Upper lobe of left lung (tissue), 6 donors: ENCODE measurements at places on chromosomes 12 and 14. TPM values are rescaled to one million over a fixed set of nuclear protein-coding genes. Genes with fewer than 3 reads are reported as not detected.

GRCh38 chr12:81585787-81586186 lies 173.4 kb downstream of the PPFIA2 start:
- no peaks in the 10 kb centered on the region for H3K27me3 ChIP-seq
- no peak overlapping the region for H3K4me3 ChIP-seq
- DNase-seq: no peak
- H3K27ac ChIP-seq: no peak overlapping the region
- no peaks in the 10 kb centered on the region for H3K36me3 ChIP-seq

GRCh38 chr14:106585692-106586091 lies 1059.3 kb downstream of the TMEM121 start:
- H3K4me3 ChIP-seq: no peak overlapping the region
- no peaks in the 10 kb centered on the region for H3K36me3 ChIP-seq
- no peaks in the 10 kb centered on the region for H3K4me1 ChIP-seq
- no peak for DNase-seq
- no peak overlapping the region for H3K27ac ChIP-seq

DNA sequence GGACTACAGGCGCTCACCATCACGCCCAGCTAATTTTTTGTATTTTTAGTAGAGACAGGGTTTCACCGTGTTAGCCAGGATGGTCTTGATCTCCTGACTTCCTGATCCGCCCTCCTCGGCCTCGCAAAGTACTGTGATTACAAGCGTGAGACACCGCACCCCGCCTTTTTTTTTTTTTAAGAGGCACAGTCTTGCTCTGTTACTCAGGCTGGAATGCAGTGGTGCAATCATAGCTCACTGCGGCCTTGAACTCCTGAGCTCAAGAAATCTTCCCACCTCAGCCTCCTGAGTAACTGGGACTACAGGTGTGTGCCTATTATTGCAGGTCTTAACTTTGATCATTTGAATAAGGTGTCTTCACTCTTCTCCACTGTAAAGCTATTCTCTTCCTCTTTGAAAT lies 5.3 kb upstream of the GLTP start:
- H3K4me1 ChIP-seq: peaks cover 15% of the 10 kb centered on the region
- H3K4me3 ChIP-seq: no peak overlapping the region
- H3K27me3 ChIP-seq: no peaks in the 10 kb centered on the region
- H3K27ac ChIP-seq: no peak overlapping the region
- DNase-seq: no peak

DNA sequence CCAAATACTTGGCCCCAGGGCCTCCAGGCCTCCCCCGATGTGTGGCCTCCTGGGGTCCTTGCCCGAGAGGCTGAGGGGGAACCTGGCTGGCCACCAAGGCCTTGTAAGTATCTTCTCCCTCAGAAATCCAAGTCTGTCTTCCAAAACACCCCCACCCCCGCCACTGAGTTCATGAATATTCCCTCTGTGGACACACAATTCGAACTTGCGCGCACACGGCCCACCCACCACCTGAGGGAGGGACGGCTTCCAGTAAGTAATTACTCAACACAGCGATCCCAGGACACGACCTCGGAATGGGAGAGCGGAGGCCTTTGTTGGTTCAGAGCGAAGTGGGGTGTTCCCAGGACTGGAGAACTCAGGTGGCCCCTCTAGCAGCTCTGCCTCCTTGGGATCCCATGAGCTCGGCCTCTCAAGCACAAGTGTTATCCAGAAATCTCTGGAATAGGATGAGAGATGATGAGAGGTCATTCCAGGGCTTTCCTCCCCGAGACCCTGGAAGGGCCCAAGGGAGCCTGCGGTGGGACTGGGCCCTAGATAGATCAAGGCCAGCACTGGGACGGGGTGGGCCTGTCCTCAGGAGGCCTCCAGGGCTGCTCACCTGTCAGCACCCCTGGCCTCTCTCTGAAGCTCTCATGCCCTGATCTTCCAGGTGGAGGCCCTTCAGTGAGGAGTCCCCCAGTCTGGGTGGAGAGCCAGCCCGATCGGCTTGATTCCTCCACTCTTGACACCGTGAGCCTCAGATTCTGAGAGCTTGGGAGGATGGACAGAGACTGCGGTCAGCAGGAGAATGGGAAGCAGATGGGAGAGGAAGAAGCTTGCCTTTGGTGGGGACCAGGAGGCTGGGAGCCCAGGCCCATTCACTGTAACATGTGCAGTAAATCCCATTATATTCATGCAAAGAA lies 219.0 kb upstream of the RTL1 start:
- H3K27ac ChIP-seq: no peak overlapping the region
- H3K4me1 ChIP-seq: no peaks in the 10 kb centered on the region
- no peak overlapping the region for H3K4me3 ChIP-seq

DNA sequence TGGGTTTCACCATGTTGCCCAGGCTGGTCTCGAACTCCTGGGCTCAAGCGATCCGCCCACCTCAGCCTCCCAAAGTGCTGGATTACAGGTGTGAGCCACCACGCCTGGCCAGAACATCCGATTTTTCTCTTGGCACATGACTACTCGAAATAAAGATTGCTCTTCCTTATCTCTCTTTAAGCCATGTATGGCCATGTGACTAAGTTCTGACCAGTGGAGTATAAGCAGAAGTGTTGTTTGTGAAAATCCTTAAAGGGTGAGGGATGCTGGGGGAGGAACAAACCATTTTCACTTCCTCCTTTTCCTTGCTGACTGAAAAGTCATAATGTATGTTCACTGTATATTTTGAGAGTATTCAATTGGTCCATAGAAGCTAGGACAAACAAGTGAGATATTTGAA lies 50.7 kb upstream of the ATF7IP start:
- no peaks in the 10 kb centered on the region for H3K4me1 ChIP-seq
- H3K27me3 ChIP-seq: no peaks in the 10 kb centered on the region
- H3K27ac ChIP-seq: no peak overlapping the region
- no peaks in the 10 kb centered on the region for H3K36me3 ChIP-seq
- DNase-seq: no peak

DNA sequence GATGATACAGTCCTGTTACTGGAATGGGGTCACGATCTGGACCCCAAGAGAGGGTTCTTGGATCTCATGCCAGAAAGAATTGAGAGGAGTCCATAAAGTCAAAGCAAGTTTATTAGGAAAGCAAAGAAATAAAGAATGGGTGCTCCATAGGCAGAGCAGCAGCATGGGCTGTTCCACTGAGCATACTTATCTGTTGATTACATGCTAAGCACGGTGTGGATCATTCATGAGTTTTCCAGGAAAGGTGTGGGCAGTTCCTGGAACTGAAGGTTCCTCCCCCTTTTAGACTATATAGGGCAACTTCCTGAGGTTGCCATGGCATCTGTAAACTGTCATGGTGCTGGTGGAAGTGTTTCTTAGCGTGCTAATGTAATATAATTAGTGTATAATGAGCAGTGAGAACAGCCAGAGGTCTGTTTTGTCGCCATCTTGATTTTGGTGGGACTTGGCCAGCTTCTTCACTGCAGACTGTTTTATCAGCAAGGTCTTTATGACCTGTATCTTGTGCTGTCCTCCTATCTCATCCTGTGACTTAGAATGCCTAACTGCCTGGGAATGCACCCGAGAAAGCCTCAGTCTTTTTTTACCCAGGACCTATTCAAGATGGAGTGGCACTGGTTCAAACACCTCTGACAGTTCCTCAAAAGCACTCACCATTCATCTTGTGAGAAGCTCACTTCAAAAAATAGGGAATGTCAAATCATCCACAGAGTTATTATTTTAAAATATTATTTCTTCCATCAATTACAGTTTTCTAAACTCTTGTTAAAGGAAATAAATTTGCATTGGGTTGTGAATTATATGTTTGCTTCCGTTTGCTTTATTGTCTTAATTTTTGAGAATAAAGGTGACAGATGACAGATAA lies 1358.8 kb upstream of the TMEM132C start:
- no peak overlapping the region for H3K4me3 ChIP-seq
- no peak for DNase-seq
- no peaks in the 10 kb centered on the region for H3K4me1 ChIP-seq

GRCh38 chr12:85834378-85834777 lies 1.8 kb downstream of the RASSF9 start:
- no peaks in the 10 kb centered on the region for H3K27me3 ChIP-seq
- H3K4me3 ChIP-seq: peak overlapping the region; percentile 39
- peak overlapping the region; percentile 79 for H3K27ac ChIP-seq
- H3K36me3 ChIP-seq: no peaks in the 10 kb centered on the region
- no peaks in the 10 kb centered on the region for H3K4me1 ChIP-seq
- DNase-seq: no peak

GRCh38 chr12:68831751-68832503 lies 23.9 kb downstream of the MDM2 start:
- no peak overlapping the region for H3K4me3 ChIP-seq
- H3K27me3 ChIP-seq: no peaks in the 10 kb centered on the region
- H3K36me3 ChIP-seq: peaks cover 93% of the 10 kb centered on the region
- no peak overlapping the region for H3K27ac ChIP-seq
- H3K4me1 ChIP-seq: peaks cover 4% of the 10 kb centered on the region
- no peak for DNase-seq

- H3K27ac ChIP-seq: no peak overlapping the region
- no peaks in the 10 kb centered on the region for H3K36me3 ChIP-seq
- no peaks in the 10 kb centered on the region for H3K4me1 ChIP-seq
- no peak for DNase-seq
- no peak overlapping the region for H3K4me3 ChIP-seq
Observed at GRCh38 chr12:126742241-126742641, 1524.7 kb upstream of the TMEM132C start.

DNA sequence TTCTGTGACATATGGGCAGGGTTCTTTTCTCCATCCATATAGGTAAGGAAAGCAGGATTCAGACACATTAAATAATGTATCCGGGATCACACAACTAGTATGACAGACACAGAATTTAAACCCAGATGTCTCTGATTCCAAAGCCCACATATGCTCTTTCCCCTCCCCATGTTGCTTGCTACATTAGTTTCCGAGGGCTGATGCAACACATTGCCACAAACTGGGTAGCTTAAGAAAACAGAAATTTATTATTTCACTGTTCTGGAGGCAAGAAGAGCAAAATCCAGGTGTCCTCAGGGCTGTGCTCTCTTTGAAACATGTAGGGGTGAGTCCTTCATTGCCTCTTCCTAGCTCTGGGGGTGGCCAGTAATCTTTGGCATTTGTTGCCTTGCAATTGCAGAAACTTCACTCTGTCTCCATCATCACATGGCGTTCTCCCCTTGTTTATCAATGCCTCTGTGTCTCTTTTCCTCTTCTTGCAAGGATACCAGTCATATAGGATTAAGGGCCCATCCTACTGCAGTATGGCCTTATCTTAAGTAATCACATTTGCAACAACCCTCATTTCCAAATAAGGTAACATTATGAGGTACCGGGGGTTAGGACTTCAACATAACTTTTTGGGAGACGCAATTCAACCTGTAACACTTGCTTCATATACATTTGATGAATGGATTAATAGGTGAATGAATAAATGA lies 83.0 kb upstream of the CCND2 start:
- H3K36me3 ChIP-seq: no peaks in the 10 kb centered on the region
- no peak overlapping the region for H3K4me3 ChIP-seq
- no peak for DNase-seq
- no peaks in the 10 kb centered on the region for H3K27me3 ChIP-seq
- H3K4me1 ChIP-seq: no peaks in the 10 kb centered on the region

DNA sequence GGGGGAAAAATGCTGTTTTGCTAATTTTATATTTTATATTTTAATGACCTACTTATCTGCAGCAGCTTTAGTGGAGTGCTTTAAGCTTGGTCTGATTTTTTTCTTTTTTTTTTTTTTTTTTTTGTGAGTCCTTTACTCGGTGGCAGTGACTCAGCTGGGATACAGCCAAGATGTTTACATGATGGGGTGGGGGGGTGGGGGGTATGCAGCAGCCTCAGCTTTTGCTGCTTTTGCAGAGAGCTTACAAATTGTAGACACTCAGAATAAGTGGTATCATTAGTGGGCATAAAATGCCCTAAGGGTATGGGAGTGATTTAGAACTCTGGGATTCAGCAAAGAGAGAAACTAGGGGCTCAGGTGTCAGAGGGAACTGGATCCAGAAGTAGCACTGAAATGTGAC lies 38.2 kb upstream of the ARHGAP5 start:
- no peak for DNase-seq
- H3K36me3 ChIP-seq: no peaks in the 10 kb centered on the region
- H3K4me1 ChIP-seq: no peaks in the 10 kb centered on the region
- H3K27me3 ChIP-seq: no peaks in the 10 kb centered on the region

GRCh38 chr14:77457522-77458248 lies at the start of the genes AHSA1 and VIPAS39:
TSS of gene AHSA1 (plus strand) at chr14:77458093. CDS start at chr14:77458190, 97 bp downstream.
TSS of gene VIPAS39 (minus strand) at chr14:77457601. CDS start at chr14:77454102, 3,499 bp downstream.
- H3K27me3 ChIP-seq: no peaks in the 10 kb centered on the region
- H3K36me3 ChIP-seq: peaks cover 28% of the 10 kb centered on the region
- peak within 1 kb of the TSS; percentile 97 for H3K27ac ChIP-seq
- DNase-seq: peak; percentile 99
- H3K4me1 ChIP-seq: peaks cover 17% of the 10 kb centered on the region
- H3K4me3 ChIP-seq: peak within 1 kb of the TSS; percentile 99

DNA sequence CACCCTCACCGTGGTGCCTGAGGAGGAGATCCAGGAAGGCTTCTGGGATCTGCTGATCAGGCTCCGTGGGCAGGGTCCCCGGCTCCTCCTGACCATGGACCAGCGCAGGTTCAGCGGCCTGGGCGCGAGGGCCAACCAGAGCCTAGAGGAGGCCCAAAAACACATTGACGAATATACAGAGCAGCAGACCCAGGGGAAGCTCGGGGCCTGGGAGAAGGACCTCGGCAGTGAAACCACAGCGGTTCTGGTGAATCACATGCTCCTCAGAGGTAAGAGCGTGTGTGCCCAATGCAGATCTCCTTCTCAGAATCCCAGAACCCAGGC lies 29.4 kb downstream of the SERPINA3 start:
- no peaks in the 10 kb centered on the region for H3K27me3 ChIP-seq
- H3K27ac ChIP-seq: no peak overlapping the region
- H3K36me3 ChIP-seq: no peaks in the 10 kb centered on the region
- no peak for DNase-seq

- H3K4me1 ChIP-seq: no peaks in the 10 kb centered on the region
- no peak for DNase-seq
- peak overlapping the region; percentile 58 for H3K27ac ChIP-seq
Observed at GRCh38 chr14:102805371-102805891, 28.2 kb downstream of the TRAF3 start.

- DNase-seq: no peak
- no peaks in the 10 kb centered on the region for H3K27me3 ChIP-seq
- no peaks in the 10 kb centered on the region for H3K4me1 ChIP-seq
- H3K36me3 ChIP-seq: no peaks in the 10 kb centered on the region
- H3K4me3 ChIP-seq: no peak overlapping the region
- no peak overlapping the region for H3K27ac ChIP-seq
Observed at GRCh38 chr12:44976246-44976645, 74.7 kb downstream of the DBX2 start.

TMPRSS12 gene
- total RNA-seq: not detected

ZBTB1 gene
- 35.6 TPM for total RNA-seq

PLEKHH1 gene
- 4.0 TPM for total RNA-seq

FAM234B gene
- 8.4 TPM for total RNA-seq

SOAT2 gene
- 3.1 TPM for total RNA-seq

CLEC4E gene
- total RNA-seq: 30.8 TPM

HOXC6 gene
- total RNA-seq: 0.92 TPM

EML1 gene
- 22.2 TPM for total RNA-seq

A2M gene
- 1,672 TPM for total RNA-seq

VWF gene
- 360 TPM for total RNA-seq
